ENCODE measurements at places on chromosomes 3 and 15.

DNA sequence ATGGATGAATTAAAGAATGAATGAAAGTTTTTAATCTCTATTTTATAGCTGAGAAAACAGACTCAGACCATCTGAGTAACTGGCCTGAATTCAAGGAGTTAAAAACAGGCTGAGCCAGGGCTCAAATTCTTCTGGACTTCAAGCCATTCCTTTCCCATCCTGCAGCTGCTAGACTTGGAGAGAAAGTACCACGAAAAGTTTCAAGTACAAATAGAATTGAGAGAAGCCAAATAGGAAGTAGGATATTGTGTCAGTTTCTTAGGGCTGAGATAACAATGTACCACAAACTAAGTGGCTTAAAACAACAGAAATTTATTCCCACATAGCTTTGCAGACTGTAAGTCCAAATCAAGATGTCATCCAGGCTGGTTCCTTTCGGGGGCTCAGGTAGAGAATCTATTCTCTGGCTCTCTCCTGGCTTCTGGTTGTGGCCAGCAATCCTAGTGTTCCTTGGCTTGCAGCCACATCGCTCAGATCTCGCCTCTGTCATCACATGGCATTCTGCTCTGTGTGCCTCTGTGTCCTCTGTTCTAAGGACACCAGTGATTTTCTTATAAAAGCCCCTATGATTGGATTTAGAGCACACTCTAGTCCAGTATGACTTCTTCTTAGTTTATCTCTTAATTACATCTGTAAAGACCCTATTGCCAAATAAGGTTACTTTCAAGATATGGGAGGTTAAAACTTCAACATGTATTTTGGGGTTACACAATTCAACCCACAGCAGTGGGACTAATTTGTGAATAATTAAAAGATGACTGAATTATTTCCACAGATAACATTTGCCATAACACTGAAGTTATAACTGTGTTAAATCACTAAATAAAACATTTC, 25.7 kb upstream of the GOLIM4 start:
- no peak for DNase-seq

- no peak for DNase-seq
Observed at GRCh38 chr3:178802259-178802658, 266.0 kb downstream of the KCNMB2 start.

DNA sequence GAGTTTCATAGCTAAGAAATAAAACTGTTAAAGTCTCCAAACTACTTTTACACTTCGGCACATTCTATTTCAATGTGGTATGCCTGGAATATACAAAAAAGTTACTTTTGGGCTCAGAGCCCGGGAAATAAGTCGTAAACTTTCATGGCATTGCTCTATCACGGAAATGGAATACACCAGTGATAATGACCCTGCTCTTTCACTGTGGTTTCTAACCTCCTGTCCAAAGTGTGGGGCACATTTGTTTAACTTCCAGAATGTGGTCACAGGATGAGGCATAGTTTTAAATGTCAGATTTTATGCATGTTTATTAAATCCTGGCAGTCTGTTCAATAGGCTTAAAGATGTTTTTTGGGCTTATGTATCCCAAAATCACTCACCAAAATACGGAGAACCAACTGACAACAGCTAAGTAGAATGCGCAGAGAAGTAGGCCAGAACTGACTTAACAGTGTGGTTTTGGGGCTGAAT, 5.1 kb downstream of the CXCR6 start:
- no peak for DNase-seq

DNA sequence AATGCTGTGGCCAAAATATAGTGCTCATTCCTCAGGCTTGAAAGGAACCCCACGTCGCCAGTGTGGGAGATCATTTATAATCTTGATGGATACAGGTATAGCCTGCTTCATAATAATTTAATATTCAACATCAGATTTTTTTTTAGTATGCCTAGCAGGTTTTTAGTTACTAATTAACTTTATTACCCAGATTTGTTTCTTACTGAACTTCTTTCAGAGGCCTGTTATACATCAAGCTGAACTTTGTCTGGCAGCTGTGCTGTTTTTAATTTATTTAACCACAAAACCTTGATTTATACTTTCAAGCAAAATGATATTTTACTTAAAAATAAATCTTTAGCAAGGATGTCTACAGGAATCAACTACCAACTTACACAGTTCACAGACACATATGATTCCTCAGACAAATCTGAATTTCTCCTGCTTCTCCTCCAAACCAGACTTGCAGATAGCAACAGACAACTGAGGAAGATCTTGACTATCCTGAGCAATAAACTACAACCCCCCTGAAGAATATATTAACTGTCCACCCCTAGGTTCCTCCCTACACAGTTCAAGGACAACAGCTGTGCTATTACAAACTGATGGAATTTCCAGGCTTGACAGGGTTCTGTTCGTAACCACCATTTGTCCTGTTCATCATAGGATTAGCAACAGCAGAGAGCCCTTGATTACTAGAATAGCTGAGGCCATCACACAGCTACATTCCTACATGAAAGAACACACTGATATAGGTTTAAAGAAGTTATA, 610 bp downstream of the MAP4 start:
- no peak for DNase-seq

DNA sequence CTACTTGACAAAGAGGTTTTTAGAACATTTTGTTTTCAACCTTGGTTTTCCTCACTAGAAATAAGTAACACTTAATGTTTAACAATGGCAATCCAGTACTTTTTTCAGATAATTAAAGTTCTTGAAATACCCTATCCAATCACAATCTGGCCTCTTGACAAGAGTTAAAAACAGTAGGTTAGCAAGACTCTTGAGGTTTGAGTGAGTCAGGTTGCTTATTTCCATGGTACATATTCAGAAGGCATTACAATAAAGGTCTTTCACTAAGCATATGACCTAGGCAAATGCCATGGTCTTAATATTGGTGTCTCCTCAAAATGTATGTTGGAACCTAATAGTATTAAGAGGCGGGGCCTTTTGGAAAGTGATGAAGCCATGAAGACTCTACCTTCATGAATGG, 5.6 kb downstream of the SUCNR1 start:
- DNase-seq = no peak

DNA sequence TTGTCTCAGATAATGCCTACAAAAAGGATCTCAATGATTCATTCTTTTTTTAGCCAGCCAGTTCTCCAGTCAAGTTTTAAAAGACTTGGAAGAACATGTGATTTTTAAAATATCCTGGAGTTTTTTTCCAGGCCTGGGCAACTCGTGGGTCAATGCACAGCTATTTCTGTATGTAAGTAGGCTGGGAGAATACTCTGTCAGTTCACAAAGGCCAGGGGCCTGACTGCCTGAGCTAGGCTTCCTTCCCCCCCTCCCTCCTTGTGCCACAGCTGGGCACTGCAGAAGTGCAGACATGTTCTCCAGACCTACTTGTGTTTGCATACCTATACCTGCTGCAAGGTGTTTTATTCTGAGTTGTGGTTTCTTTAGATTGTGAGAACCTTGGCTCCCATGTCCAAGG, 43.7 kb downstream of the CTDSPL start:
- no peak for DNase-seq

DNA sequence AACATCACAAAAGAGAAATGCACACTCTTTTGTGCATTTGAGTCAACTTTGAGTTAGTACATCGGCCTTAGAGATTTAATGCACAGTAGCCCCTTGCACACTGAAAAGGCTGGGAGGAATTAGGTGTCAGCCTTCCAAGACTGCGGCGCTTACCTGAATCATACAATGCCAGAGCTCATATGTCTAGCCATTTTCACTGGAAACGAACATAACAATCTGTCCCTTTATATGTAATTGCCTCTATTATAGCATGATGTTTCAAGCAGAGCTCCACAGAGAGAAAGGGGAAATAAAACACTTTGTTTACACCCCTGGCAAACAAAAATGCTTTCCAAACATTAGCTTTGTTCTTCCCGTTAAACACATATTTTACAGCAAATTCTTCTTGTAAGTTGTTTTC, 315.7 kb upstream of the SLCO3A1 start:
- no peak for DNase-seq

- no peak for DNase-seq
Observed at GRCh38 chr15:68354268-68354667, 76.7 kb downstream of the FEM1B start.

- DNase-seq = no peak
Observed at GRCh38 chr3:46312991-46313390, 40.9 kb upstream of the CCR2 start.

- no peak for DNase-seq
Observed at GRCh38 chr3:71039332-71039731, 544.2 kb downstream of the FOXP1 start.

GRCh38 chr3:18841422-18842343, 306.6 kb upstream of the KCNH8 start:
- no peak for DNase-seq

Data from anterior cingulate cortex (tissue), 58 donors.